SK-MEL-5 (cell line): ENCODE measurements at places on chromosomes 11 and 22. TPM values are rescaled to one million over a fixed set of nuclear protein-coding genes. Genes with fewer than 3 reads are reported as not detected.

GAB2 gene
- total RNA-seq = 38.9 and 42.3 TPM in 2 replicates

JAM3 gene
- total RNA-seq = 70.7 and 72.2 TPM in 2 replicates

SMIM35 gene
- not detected in 2 replicates for total RNA-seq

MYO7A gene
- 0.48 and 0.61 TPM in 2 replicates for total RNA-seq

TSGA10IP gene
- not detected in 2 replicates for total RNA-seq

MRGPRX4 gene
- 0.16 and 0.29 TPM in 2 replicates for total RNA-seq

RAB38 gene
- total RNA-seq = 376 TPM in 2 replicates

A4GALT gene
- total RNA-seq = 0.16 TPM in 1 of 2 replicates, not detected in the other

TRMT2A gene
- 66.1 and 67.3 TPM in 2 replicates for total RNA-seq

IL18BP gene
- 1.6 and 2.6 TPM in 2 replicates for total RNA-seq

CCDC83 gene
- not detected in 2 replicates for total RNA-seq

MS4A15 gene
- total RNA-seq = not detected in 2 replicates

RAB36 gene
- 0.29 and 0.37 TPM in 2 replicates for total RNA-seq

UPK3A gene
- total RNA-seq = not detected in 2 replicates

TNNI2 gene
- not detected in 2 replicates for total RNA-seq

HDAC10 gene
- 7.2 and 10.2 TPM in 2 replicates for total RNA-seq

OR51B2 gene
- total RNA-seq = 0.53 and 0.83 TPM in 2 replicates

PLAAT4 gene
- total RNA-seq = not detected in 2 replicates

SHANK3 gene
- 2.1 and 2.6 TPM in 2 replicates for total RNA-seq

DENND6B gene
- total RNA-seq = 0.59 and 0.66 TPM in 2 replicates

ABCC8 gene
- total RNA-seq = 0.32 TPM in 1 of 2 replicates, not detected in the other

ANO1 gene
- total RNA-seq = 1.2 and 2.9 TPM in 2 replicates

APOL3 gene
- total RNA-seq = 0.18 TPM in 1 of 2 replicates, not detected in the other

SLC25A1 gene
- total RNA-seq = 47.6 and 54.8 TPM in 2 replicates

LMO2 gene
- not detected in 2 replicates for total RNA-seq

MS4A1 gene
- not detected in 2 replicates for total RNA-seq

DGCR6 gene
- total RNA-seq = 1.7 and 2.6 TPM in 2 replicates

TMEM86A gene
- total RNA-seq = 5.0 and 5.3 TPM in 2 replicates

POU2F3 gene
- not detected in 2 replicates for total RNA-seq

ISX gene
- not detected in 2 replicates for total RNA-seq

IPO7 gene
- total RNA-seq = 177 and 200 TPM in 2 replicates

FOLH1 gene
- total RNA-seq = 7.0 and 7.4 TPM in 2 replicates

RIBC2 gene
- 2.0 and 3.9 TPM in 2 replicates for total RNA-seq

FGF3 gene
- total RNA-seq = not detected in 2 replicates

SMDT1 gene
- 17.4 and 19.5 TPM in 2 replicates for total RNA-seq

DDTL gene
- 1.6 and 1.8 TPM in 2 replicates for total RNA-seq

ZFPL1 gene
- 22.2 and 23.8 TPM in 2 replicates for total RNA-seq

PRR33 gene
- total RNA-seq = not detected in 2 replicates

ANGPTL5 gene
- not detected in 2 replicates for total RNA-seq

ACTN3 gene
- not detected in 2 replicates for total RNA-seq

OR5D16 gene
- not detected in 2 replicates for total RNA-seq

MAPK8IP1 gene
- 14.3 and 16.1 TPM in 2 replicates for total RNA-seq

ATP5MG gene
- total RNA-seq = 138 and 155 TPM in 2 replicates

SLC17A6 gene
- 0.03 TPM in 1 of 2 replicates, not detected in the other for total RNA-seq

PTDSS2 gene
- 41.7 and 45.6 TPM in 2 replicates for total RNA-seq

TESMIN gene
- total RNA-seq = 1.1 TPM in 2 replicates

LRRC56 gene
- 0.11 and 0.13 TPM in 2 replicates for total RNA-seq

OR2AG2 gene
- 0.08 and 0.61 TPM in 2 replicates for total RNA-seq
